ENCODE measurements at places on chromosomes 4 and X.
A peak's percentile ranks its signal among the peaks of the same experiment; 100 is the strongest.

DNA sequence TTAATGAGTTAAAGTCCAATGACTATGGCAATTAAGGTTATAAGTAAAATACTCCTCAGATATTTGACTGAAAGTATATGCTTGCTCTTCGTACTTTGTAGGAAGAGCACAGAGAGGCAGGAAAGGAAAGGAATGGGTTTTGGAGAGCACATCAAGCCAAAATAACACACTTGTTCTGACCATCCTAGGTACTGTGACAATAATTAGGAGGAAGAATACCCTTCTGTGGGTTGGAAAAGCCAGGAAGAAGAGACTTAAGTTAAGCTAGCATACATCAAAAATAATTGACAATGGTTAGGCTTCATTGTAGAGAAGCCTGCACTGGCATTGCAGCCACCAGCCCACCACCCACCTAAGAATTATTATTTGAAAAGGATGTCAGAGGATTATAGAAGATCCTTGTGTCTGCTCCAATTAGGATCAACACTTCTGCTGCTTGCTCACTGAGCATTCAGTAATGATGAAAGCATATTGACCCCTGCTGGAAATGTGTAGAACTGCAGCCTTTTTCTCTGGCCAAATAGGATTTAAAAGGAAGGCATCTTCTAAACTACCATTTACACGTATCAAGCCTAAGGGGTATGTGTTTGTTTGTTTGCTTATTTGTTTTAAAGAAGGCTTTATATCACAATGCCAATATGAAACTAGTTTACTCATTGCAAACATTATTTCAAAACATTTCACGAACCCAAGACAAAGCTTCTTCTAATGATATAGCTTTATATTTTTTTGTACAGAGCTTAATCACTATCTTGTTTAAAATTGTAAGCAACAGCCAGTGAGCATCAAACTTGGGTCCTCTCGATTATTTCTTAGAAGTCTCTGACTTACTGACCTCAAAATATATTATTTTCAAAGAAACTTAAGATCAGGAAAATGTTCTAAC, 286.2 kb upstream of the TET2 start:
- peak; percentile 42 for DNase-seq

GRCh38 chrX:111687305-111687704, 6.3 kb downstream of the ALG13 start:
- no peak for DNase-seq

GRCh38 chrX:151973060-151973661, 1.3 kb downstream of the GABRE start:
- no peak for DNase-seq

- DNase-seq, result no peak
These were observed 311.8 kb downstream of the HS3ST1 start for GRCh38 chr4:11116940-11117339.

- no peak for DNase-seq
These were observed 198.4 kb downstream of the PALLD start for GRCh38 chr4:168695288-168695687.

Data from RWPE1 (cell line).